HCEC 1CT (cell line): ENCODE measurements at places on chromosomes 2 and 18.
A peak's percentile ranks its signal among the peaks of the same experiment; 100 is the strongest.

DNA sequence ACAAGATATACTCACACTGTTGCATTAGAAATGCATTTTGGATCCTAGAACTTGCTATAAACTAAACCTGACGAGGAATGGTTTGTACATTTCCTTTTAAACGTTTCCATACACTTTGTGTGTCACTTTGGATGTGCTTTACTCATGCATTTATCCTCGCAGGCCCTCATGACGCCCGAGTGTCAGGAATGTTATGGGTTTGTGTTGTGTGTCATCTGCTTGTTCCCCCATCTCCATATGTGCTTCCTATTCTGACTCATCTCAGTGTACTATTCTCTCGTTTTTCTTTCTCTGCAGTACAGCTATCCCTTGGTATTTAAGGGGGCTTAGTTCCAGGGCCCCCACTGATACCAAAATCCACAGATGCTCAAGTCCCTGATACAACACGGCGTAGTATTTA, 121.5 kb upstream of the RASGRP3 start:
- DNase-seq: peak; percentile 90

GRCh38 chr2:167127135-167127534, 238.9 kb downstream of the XIRP2 start:
- peak; percentile 48 for DNase-seq

DNA sequence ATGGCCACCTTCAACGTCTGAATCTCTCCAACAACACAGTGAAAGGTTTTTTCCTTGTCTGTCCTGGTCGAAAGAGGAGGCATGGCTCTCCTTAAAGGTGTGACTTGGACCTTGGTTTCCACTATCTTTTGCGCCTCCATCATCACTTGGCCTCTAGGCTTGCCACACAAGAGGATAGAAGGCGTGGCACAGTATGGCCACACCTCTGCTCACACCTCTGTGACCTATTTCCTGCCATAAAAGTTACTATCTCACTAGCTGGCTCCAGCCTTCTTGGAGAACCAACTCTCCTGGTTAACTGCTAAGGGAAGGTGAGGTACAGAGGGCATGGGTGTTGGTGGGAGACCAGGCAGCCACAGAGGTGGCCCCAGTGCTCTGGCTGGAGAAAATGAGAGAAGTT, 165.9 kb downstream of the UXS1 start:
- DNase-seq: no peak

DNA sequence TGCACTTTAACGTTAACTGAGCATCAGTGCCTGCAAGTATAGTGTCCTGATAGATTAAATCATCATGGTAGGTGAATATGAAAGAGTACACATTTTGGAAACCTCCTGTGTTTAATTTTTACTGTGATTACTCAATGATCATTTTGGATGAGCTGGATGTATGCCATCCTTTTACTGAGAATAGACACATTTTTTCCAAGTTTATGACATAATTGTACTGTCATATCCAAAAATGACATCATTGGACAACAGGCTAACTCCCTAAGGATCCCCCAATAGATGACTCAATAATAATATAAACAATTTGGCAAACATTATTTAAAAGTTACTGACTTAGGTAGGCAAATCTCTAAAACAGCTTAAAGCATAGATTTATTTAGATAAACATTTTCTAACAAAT, 410.8 kb upstream of the REG3G start:
- no peak for DNase-seq

- no peak for DNase-seq
Measured at GRCh38 chr2:112973156-112973555, 4.7 kb upstream of the IL36G start.

DNA sequence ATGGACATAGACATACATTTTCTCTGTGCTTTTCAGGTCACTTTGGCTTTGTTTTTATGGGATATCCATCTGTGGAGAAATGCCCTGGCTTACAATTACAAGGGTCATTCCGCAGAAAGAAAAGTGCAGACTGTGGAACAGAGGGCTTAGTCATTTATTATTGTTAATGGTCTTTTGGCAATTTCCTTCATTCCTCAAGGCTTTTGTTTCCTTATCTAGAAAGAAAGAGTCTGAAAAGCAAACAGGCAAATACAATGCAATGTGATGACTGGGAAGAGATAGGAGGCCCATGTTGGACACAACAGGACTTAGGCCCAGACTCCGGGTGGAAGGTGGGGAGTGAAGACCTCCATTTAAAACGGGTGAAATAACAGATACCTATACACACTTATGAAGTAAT, 129.5 kb upstream of the CAVIN2 start:
- peak; percentile 45 for DNase-seq

- peak; percentile 100 for DNase-seq
Measured at GRCh38 chr2:236871500-236872001, 214.1 kb upstream of the COPS8 start.
